ENCODE measurements at places on chromosomes 6 and 20.

DNA sequence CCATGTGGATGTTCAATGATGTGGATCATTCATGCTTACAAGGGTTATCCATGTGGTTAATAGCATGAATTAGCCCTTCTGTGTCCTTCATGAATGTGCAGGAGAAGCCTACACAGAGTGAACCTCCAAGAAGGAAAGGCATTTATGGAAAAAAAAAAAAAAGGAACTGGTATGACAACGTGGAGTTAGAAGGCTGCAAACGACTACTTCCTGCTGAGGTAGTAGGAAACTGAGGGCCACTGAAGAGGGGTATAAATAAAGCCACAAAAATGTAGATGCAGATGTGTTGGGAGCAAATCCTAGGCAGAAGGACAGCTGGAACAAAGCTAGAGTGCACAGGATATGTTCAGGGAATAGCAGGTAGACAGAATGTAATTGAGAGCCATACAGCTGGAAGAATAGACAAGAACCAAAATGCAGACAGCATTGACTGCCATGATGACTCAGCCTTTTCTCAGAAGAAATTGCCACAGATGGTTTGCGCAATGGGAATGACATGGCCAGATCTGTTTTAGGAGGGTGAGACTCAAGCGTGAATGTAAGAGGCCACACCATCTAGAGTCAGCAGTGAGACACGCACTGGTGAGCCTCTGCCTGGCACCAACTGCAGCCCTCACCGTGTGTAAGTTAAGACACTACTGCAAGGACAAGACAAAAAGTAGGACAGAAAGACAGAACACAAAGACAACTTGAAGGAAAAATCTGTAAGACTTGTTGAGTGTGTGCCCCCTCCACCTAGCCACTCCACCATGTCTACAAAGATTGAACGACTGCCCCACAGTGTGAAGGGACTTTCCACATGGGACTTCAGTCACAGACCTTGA lies 79.8 kb downstream of the KIF13A start:
- DNase-seq: no peak

DNA sequence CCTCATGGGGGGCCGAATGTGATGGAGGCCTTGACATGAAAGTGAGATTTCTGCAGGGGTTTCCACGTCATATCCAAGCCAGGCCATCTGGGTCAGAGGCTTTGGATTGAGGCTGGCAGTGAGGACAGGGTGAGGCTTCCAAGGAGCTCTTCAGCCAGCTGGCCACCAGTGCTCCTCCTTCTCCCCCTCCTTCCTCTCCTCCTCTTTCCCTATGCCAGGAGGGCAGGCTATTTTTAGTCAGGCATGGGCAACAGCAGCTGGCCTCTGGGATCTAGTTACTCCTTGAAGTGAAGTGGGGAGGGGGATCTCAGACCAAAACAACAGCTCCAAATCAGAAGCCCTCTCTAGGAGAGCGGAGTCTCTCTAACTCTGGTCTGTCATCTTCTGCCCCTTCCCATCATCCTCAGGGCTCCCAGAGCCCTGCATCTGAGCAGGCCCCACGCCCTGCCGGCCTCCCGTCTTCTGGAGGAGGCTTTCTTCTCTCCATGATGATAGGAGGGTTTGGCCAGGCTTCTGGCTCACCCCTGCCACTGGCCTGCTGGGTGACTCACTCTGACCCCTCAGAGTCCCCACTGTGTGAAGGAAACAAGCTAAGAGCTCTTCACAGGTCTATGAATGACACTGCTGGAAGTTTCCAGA lies 612 bp downstream of the TNNC2 start:
- DNase-seq: no peak

- DNase-seq: no peak
Observed at GRCh38 chr20:44053046-44053445, 133.9 kb downstream of the JPH2 start.

- DNase-seq: no peak
Observed at GRCh38 chr6:111471533-111471932, 11.5 kb downstream of the REV3L start.

DNA sequence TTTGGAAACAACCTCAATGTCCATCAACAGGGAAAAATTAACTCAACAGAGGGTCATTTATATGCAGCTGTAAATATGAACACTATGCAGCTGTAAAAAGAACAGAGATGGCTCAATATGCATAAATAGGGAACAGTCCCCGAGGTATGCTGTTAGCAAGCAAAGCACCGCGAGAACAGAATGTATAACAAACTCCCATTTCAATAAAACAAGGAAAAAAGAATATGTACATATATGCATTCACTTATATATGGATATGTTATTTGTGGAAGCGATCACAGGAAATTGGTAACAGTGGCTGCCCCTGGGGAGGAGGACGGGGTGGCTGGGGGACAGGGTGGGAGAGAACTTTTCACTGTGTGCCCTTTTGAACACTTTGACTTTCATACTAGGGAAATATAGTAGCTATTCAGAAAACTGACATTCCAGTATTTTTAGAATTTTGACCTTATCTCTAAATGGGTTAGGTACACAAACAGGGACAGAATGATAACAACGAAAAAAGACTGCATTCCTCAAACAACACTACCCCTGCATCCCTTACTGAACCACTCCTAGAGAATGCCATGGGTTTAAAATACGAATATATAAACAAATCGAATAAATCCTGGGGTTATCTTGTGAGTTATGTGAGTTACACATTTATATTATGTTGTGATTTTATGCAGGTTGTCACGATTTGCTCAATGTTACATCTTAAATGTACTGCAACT lies 64.5 kb downstream of the KCNB1 start:
- no peak for DNase-seq

GRCh38 chr6:39194466-39194865 lies 34.8 kb downstream of the KCNK5 start:
- DNase-seq: no peak

DNA sequence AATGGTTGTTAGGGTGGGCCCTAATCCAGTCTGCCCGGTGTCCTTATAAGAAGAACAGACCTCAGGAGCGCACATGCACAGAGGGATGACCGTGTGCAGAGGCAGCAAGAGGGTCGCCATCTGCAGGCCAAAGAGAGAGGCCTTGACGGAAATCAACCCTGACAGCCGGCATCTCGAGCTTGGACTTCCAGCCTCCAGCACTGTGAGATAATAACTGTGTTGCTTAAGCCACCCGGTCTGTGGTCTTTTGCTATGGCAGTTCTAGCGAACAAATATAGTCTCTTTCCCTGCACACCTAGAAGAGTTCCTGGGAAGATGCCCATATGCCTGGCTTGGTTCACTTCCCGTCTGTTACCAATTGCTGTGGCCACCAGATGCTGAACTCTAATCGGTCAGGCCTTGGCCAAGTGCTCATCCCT lies 35.3 kb upstream of the PTGIS start:
- DNase-seq: no peak

GRCh38 chr20:56520180-56520579 lies 4.4 kb upstream of the FAM209A start:
- no peak for DNase-seq

GRCh38 chr20:62993856-62994494 lies 12.8 kb downstream of the BHLHE23 start:
- no peak for DNase-seq

DNA sequence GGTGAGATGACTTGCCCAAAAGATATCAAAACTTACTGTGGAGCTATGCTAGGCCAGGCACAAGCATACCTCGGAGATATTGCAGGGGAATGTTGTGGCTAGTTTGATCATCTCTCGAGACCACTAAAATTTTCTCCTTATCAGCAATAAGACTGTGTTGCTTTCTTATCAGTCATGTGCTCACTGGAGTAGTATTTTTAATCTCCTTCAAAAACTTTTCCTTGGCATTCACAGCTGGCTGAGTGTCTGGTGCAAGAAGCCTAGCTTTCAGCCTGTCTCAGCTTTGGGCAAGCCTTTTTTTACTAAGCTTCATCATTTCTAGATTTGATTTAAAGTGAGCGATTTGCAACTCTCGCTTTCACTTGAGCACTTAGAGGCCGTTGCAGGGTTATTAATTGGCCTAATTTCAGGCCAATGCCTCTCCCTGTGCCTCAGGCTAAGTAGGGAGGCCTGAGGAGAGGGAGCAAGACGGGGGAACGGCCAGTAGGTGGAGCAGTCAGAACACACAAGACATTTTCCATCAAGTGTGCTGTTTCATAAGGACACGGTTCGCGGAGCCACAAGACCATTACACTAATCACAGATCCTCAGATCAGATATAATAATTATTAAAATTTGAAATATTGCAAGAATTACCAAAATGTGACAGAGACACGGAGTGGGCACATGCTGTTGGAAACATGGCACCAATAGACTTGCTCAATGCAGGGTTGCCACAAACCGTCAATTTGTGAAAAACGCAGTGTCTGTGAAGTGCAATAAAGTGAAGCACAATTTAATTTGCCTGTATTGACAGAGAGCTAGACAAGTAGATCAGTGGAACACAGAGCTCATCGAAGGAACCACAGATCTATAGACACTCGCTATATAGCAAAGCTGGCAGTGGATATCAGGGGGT lies 106.8 kb upstream of the SIRPG start:
- peak; percentile 20 for DNase-seq

- DNase-seq: no peak
Observed at GRCh38 chr20:42706759-42707158, 482.9 kb downstream of the PTPRT start.

DNA sequence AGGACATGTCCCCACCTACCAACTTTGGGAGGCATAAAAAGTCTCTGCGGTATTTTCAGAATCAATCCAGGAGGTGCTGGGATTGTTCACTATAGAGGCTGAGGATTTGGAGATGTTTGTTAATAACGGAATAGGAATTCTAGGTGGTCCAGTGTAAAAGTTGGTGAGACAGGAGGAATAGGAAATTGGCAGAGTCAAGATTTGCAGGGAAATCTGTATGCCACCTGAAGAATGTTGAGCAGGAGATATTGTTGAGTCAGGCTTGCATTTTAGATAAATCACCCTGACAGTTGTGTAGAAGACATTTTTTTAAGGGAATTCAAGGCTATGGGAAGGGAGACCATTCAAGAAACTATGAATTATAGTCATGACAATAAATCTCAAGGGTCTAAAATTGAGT lies 124.8 kb downstream of the COL12A1 start:
- DNase-seq: no peak

DNA sequence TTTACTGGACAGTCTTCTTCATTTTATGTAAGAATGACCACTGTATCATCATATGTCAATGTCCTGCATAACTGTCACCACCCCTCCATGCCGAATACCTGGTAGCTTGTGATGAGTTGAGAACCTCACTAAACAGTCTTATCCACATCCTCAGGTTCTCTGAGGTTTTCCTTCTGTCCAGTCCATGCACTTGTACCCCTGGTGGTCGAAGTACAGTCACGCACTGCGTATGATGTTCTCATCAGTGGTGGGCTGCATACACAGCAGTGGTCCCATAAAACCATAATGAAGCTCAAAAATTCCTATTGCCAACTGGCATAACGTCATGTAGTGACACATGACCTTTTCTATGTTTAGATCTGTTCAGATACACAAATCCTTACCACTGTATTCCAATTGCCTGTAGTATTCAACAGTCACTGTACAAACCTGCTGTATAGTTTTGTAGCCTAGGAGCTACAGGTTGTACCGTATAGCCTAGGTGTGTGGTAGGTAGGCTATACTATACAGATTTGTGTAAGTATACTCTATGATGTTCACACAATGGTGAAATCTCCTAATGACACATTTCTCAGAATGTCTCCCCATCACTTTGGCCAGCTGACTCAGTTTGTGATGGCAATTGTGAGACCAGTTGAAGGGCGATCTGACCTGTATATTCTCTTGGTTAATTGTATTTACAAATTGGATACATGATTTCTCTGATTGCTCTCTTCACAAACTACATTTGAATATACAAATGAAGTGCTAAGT lies 31.3 kb upstream of the SDCBP2 start:
- no peak for DNase-seq

All from stimulated activated CD8-positive, alpha-beta memory T cell treated with anti-CD3 and anti-CD28 coated beads, Interleukin-7, amount 100 ng/mL, for 1 hour (primary cell).